Activated CD4-positive, alpha-beta T cell treated with anti-CD3 and anti-CD28 coated beads, Interleukin-10, Interleukin-2, amounts not matched to agents 100 ng/mL and 50 ng/mL, durations not matched to agents 16 hours and 8 hours (primary cell): ENCODE measurements at places on chromosomes 7 and 10.

GRCh38 chr10:13589316-13589715 is 2.6 kb downstream of the PRPF18 start:
- DNase-seq = no peak

DNA sequence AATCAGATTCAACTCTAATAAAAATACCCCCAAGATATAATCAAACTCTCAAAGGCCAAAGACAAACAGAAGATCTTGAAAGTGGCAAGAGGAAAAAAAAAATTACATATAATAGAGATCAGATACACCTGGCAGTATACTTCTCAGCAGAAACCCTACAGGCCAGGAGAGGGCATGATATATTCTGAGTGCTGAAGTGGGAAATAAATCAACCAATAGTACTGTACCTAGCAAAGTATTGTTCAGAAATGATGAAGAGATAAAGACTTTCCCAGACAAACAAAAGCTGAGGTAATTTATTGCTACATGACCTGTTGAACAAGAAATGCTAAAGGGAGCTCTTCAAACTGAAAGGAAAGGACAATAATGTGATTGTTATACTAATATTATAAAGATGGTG is 291.9 kb downstream of the SH2D4B start:
- no peak for DNase-seq

- DNase-seq = no peak
Measured at GRCh38 chr7:44186736-44187135, 2.5 kb downstream of the GCK start.

GRCh38 chr10:11274452-11274851 is 256.8 kb downstream of the CELF2 start:
- no peak for DNase-seq

- no peak for DNase-seq
Measured at GRCh38 chr10:74827694-74828093, 1.3 kb downstream of the KAT6B start.

GRCh38 chr10:1567742-1568495 is 169.4 kb downstream of the ADARB2 start:
- DNase-seq = no peak

DNA sequence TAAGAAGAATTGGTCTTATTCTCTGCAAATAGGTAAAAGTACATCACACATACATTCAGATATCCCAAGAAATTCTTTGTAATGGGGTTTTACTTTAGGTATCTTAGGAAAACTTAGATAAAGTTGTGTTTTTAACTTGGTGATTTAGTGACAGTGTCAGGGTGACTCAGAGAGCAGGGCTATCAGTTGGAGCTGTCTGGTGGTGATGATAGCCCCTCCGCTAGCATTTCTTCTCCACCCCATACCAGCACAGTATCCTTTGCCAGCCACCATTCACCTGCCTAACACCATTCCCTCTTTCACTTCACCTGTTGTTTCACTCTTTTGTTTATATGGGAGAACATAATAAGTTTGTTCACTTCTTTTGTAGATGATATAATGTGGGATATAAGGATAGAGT is 30.4 kb downstream of the VPS50 start:
- no peak for DNase-seq

DNA sequence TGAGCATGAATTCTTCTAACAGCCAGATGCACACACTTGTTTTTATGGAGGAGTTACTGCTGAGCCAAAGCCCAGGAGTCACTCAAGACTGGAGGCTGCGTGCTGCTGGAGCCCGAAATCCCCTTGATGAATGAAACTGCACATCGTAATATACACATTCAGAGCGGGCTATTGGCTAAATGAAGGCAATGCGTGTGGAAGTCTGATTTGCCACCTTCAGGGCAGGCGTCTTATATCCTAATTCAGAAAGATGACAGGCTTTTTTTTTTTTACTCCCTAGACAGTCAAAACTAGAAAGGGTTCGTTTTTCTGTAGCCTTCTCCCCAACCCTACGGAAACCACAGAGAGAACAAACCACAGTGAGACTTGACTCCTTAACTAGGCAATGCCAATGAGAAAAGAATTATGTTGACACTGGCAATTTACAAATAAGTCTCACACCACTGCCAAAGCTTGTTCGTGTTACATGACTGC is 227.2 kb upstream of the KLF14 start:
- peak; percentile 95 for DNase-seq
